ENCODE measurements at places on chromosomes 5 and 9.

DNA sequence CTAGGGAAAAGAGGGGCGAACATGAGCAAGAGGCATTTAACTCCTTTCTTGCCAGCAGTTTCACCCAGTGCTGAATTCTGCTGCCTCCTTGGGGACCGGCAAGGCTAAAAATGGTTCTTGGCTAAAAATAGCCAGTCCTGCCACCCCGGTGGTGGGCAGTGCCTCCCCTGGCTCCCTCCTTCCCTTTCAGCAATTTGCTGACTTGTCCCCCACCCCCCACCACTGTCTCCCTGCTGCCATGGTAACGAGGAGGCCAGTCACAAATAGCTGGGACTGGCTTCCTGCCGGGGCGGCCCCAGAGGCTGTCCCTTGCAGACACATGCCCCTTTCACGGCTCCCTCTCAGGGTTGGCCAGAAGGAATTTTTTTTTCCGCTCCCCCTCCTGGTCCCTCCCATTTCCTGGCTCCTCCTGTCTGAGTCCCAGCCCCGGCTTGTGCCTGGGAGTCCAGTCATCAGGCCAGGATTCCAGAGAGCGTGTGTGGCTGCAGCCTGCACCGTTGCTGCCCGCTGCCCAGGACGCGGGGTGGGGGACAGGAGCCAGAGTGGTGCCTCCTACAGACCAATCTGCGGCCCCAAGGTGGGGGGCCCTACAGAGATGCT lies 130.3 kb downstream of the RGS3 start:
- DNase-seq = no peak

- no peak for DNase-seq
These were observed 154.3 kb downstream of the PALM2AKAP2 start for GRCh38 chr9:109934136-109934856.

DNA sequence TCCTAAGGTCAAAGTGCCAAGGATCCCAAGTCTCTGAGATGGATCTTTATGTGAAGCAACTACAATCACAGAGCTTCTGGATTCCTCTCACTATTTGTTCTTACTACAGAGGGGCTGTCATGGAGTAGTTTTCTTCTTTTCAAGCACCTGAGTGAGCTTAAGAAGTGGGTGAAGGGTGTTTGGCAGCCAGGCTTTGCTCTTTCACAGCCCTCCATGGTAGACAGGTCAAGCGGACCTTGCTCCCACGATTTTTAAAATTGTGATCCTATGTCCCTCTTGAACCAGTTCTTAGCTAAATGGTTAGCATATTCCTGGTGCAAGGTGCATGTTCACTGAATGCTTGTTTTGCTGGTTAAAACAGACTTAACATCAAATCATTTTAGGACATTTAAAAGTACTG lies 332.2 kb downstream of the GADD45G start:
- DNase-seq = no peak

- DNase-seq = no peak
These were observed 448.4 kb upstream of the TLE4 start for GRCh38 chr9:79123415-79123814.

- DNase-seq = no peak
These were observed 100.5 kb downstream of the PALM2AKAP2 start for GRCh38 chr9:109880276-109881169.

GRCh38 chr5:76372323-76373054 lies 30.6 kb upstream of the IQGAP2 start:
- DNase-seq = no peak

- DNase-seq = no peak
These were observed 53.7 kb downstream of the SYK start for GRCh38 chr9:90855208-90855902.

DNA sequence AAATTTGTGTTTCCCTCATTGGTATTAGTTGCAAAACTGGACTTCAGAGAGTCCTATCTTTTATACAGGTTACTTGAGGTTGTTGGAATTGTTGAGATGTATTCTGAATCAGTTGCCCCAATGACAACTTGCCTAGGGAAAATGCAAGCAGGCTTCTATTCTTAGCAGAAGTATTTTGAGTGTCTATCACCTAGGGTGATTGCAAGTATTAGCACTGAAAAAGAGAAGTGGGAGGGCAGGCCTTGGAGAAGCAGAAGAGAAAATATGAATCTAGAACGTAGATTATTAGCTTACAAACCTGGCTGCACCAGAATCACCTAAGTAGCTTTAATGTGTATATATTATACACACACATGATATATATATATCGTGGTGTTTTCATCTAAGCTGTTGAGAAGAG lies 43.2 kb downstream of the ADAMTS12 start:
- DNase-seq = no peak

- DNase-seq = no peak
These were observed 38.9 kb downstream of the AGTPBP1 start for GRCh38 chr9:85702726-85703289.

DNA sequence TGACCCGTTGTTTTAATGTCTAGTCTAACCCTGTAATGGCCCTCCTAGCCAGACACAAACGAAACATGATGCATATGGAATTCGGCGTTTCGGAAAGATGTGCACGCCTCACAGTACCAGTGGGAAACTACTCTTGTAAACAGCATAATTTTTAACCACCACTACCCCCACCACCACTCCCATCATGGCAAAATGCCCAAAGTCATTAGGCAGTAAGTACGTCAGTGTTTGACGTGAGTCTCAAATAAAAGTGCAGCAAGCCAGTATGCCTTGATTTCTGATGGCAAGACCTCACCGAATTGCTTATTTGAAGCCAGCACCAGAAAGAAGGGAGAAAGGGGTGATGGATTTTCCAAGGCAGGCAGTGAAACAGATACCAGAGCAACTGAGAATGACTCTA lies 71.4 kb downstream of the ADRB2 start:
- no peak for DNase-seq

DNA sequence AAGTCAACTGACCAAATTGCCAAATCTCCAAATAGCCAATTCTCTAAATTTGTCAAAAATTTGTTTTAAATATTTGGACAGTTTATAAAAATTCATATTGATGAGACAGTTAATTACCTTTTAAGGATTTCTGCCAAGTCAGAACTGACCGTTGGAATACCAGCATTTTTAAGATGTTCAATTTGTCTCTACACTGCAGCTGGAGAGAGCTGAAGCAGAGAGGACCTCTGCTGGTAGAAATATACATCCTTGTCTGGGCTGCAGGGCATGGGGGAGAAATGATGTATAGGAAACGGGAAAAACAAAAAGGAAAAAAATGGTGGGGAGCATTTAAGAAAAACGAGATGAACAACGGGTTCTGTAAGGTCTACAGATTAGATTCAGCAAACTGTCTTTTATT lies 16.8 kb downstream of the NR6A1 start:
- DNase-seq = no peak

- no peak for DNase-seq
These were observed 158.6 kb upstream of the ARRDC3 start for GRCh38 chr5:91541696-91542095.

DNA sequence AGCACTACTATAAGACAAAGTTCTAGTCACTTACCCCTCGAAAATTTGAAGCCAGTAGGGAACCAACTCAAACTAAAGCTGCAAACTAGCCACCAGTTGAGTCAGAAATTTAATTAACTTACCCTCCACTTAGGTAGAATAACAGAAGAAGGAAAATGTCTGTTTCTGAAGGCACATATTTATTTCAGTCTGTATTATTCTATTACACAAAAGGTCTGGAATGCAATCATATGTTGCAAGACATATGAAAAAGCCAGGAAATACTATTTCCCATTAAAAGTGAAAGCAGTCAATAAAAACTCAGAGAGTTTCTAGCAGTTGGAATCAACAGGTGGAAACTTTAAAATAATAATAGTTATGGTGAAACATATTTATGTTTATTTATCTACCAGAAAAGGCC lies 79.2 kb upstream of the SLCO4C1 start:
- DNase-seq = no peak

GRCh38 chr5:103425686-103426454 lies 136.7 kb downstream of the NUDT12 start:
- no peak for DNase-seq

DNA sequence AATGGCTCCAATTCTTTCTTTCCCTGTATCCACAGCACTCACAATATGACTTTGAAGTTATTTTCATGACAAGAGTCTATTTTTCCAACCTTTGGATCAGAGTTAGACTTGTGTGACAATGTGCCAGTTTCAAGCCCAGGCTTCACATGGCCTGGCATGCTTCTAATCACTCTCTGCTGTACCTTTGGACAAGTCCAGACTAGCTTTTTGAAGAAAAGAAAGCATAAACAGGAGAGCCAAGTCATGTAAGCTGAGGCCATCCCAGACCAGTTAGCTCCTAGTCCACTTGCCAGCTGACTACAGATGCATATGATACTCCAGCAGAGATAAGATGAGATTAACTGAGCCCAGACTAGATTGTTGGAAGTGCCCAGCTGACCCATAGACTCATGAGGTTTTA lies 513.6 kb upstream of the C9orf72 start:
- no peak for DNase-seq

DNA sequence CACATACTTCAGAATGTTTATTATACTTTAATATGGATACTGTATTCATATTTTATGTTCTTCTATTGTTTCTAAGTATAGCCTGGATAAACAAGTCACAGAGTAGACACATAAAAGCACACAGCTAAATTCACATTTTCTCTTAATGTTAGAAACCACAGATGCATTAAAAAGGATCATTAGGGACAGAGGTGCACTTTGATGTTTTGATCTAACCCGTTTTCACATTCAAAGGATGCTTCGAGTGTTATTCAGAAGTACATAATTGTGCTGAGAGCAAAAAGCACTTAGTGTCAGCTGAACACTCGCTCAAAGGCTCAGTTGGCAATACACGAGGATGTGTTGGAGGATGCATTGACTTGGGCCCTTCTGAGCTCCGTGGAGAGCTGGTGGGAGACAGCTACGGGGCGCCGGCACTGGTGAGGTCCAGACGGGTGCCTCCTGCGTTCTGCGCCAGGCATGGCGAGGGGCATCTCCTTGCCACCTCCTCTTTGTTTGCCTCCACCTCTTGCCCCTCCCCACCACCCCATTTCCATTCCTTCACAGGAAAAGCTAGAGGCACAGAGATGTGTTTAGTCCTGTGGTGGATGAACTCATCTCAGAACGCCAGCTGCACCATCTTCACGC lies 35.5 kb downstream of the MED10 start:
- DNase-seq = no peak

DNA sequence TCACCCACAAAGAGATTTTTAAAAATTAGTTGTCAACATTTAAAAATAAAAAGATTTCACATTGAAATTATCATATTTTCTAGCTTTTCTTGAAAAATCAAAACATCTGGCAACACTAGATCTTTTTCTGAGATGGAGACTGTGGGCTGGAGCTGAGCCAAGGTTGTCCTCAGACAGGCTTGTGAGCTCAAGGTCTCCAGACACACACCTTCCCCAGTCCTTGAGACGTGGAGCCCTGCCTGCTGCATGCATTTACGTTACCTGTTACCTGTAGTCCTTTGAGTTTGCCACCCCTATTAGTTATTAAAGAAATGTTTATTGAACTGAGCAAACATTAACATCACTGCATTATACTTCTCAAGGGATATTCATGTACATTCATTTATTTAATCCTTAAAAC lies 87.5 kb upstream of the TLE1 start:
- no peak for DNase-seq

DNA sequence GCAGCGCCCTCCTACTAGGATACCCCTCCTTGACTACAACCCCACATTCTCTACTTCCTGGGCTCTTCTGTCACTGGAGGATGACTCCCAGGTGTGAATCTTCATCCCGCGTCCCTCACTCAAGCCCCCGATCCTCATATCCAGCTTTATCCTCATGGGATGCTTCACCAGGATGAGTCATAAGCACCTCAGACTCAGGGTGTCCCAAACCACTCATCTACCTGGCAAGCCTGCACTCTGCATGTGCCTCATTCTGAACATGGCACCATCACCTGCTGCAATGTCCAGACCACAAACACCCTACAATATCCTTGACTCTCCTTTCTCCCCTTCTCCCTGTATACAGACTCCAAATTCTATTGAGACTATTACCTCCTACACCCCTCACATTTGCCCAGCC lies 1.5 kb upstream of the TGFBI start:
- no peak for DNase-seq

DNA sequence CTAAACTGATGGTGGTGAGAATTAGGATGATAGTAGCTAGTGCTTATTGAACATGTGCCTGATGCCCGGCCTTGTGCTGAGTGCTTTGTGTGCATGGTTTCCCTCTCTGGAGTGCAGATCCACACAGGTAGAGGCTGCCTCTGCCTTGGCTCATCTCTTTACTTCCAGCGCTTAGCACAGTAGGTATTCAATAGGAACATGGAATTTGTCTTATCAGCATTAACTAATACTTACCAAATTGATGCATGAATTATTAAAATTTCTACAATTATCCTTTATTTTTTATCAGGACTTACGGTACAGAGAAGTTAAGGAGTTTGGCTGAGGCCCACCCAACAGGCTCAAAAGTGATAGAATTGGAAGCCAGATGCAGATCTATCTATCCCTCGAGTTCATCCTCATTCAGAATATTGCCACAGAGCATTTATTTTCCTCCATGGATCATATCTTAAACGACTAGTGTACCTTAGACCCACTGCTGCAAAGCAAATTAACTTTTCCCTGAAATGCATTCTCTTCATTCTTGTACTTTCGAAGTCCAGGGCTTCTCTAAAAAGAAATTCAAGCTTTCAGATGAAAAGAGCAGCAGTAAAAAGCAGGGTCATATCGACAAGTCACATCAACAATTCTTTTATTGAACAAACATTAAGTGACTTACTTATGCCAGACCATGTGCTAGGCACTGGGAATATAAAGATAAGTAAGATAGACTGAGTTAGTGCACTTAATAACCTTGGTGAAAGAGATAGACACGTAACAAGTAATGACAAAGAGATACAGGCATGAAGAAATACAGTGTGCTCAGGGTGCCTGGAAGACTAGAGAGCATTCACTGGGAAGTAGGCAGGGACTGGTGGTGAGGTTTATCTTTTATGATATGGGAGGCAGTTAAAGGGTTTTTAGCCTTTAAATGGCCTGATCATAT lies 290.0 kb downstream of the ARRDC3 start:
- no peak for DNase-seq

- no peak for DNase-seq
These were observed 77.0 kb upstream of the COL5A1 start for GRCh38 chr9:134564431-134565170.

GRCh38 chr5:107005653-107006052 lies 665.1 kb downstream of the EFNA5 start:
- no peak for DNase-seq

DNA sequence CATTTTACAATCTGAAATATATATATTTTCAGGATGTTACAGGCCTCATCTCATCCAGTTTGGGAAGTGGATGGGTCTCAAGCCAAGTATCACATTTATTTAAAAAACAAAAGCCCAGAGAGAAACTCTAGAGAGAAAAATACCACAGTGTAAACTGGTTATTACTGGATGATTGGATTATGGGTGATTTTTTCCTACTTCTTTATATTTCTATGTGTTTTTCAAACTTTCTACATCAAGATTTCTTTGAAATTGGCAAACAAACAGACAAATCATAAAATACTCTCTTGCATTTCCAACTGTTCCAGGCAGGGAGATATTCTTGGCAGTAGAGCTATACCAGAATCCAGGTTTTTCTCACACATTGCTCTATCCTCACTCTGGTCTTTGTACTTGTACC lies 116.0 kb upstream of the SMIM23 start:
- DNase-seq = no peak

- no peak for DNase-seq
These were observed 28.4 kb downstream of the PRRC2B start for GRCh38 chr9:131422241-131422792.

- DNase-seq = no peak
These were observed 125.1 kb downstream of the TTLL11 start for GRCh38 chr9:121968056-121968455.
